RPMI7951 (cell line): ENCODE measurements at places on chromosomes 1 and 21.
A peak's percentile ranks its signal among the peaks of the same experiment; 100 is the strongest.

GRCh38 chr21:31846690-31847089, 26.1 kb upstream of the HUNK start:
- no peak for DNase-seq

GRCh38 chr1:10280439-10281350, 70.3 kb downstream of the KIF1B start:
- peak; percentile 10 for DNase-seq

DNA sequence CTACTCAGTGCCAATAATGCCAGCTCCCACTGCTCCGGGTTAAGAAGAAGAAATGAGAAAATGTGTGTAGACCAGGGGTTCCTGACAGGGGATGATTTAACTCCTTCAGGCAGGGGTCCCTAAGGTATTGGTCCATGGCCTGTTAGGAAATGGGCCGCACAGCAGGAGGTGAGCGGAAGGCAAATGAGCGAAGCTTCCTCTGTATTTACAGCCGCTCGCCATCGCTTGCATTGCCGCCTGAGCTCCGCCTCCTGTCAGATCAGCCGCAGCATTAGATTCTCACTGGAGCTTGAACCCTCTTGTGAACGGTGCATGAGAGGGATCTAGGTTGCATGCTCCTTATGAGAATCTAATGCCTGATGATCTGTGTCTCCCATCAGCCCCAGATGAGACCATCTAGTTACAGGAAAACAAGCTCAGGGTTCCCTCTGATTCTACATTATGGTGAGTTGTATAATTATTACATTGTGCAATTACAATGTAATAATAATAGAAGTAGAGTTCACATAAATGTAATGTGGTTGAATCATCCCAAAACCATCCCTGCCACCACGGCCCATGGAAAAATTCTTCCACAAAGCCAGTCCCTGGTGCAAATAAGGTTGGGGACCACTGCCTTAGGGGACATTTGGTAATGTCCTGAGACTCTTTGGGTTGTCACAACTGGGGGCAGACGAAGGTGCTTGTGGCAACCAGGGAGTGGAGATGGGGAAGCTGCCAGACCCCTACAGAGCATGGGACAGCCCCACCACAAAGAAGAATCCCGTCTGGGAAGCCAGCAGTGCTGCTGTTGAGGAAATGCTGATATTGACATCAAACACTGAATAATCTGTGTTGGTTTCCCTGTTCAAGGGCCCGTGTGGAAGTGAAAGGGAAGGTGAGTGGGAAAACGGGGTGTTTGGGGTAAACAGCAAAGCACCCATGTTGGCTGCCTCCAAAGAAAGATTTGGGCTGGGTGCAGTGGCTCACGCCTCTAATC, 60.8 kb downstream of the DHRS3 start:
- DNase-seq: no peak

DNA sequence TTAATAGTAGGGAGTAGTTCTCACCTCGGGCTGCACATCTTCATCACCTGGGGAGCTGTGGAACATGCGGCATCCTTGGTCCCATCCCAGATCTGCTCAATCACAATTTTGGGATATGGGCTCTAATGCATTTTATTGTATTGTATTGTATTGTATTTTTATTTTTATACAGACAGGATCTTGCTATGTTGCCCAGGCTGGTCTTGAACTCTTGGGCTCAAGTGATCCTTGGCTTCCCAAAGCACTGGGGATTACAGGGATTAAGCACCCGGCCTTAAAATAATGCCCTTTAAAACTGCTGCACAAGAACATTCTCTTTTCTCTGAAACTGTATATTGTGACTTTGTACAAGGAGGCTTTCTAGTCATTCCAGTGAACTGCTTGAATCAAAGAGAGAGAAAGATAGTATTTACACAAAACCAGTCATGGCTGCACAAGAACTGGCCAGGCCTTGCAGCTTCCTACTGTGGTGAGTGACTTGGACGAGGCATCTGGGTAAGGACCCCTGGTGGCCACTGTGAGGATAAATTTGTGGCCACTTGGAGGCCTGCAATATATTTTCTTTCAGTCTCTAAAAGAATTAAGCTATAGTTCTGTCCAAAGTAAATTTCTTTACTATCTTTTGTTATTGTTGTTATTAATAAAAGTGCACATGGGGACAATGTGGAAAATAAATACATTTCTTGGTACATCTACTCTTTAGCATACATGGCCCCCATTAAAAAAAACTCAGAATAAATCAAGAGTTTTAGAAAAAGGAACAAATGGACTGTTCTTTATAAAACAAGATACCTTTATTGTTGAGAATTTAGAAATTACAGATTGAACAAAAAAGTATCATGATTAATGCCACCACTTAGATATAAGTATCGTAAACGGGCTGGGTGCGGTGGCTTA, 48.0 kb downstream of the TBCE start:
- peak; percentile 72 for DNase-seq

DNA sequence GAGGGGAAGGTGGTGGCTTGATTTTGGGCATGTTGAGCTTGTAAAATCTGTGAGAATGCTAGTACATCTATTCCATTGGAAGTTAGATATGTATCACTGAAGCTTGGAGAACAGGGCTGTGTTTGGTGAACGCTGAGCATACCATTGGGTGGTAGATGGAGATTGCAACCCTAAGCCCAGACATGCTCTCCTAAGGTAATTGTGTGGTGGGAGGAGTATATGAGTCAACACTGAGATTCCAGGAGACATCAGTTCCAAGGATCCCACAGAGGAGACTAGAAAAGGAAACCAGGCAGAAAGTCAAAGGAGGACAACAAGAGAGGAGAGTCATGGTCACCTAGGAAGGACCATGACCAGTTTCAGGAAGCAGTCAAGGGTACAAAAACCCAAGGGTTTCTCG, 60.4 kb downstream of the KIF21B start:
- DNase-seq: no peak

- peak; percentile 15 for DNase-seq
Observed at GRCh38 chr1:115135681-115136080, 46.4 kb upstream of the TSPAN2 start.

DNA sequence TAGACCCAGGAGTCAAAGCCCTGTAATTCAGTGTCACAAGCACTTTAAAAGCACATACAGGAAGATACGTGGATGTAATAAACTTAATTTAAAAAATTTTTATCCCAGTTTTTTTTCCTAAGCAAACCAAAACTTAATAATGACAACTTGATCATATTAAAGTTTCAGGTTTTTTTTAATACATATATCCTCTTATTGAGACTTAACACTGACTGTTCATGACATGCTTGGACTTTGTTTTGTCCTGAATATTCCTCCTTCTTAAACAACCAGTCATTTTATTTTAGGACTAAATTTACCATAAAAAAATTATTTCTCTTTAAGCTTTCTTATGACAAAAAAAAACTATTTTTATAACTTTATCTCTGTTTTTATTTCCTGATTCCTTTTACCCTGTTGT, 64.1 kb downstream of the WDR4 start:
- no peak for DNase-seq

- peak; percentile 17 for DNase-seq
Observed at GRCh38 chr1:220983877-220984635, 104.8 kb downstream of the HLX start.
